ENCODE measurements at places on chromosomes 12 and 14. TPM values are rescaled to one million over a fixed set of nuclear protein-coding genes. Genes with fewer than 3 reads are reported as not detected.

The BCL2L2 gene
- 16.8 TPM for total RNA-seq

The RDH12 gene
- not detected for total RNA-seq

The SLC39A2 gene
- not detected for total RNA-seq

The AKAP5 gene
- total RNA-seq: 0.20 TPM

The RAD9B gene
- 0.59 TPM for total RNA-seq

The KCNK10 gene
- total RNA-seq: not detected

The BCL11B gene
- total RNA-seq: 0.37 TPM

Data from subcutaneous preadipocyte (primary cell).